T-cell (primary cell): ENCODE measurements at places on chromosomes 13 and 19.

- DNase-seq: no peak
Measured at GRCh38 chr19:23855676-23856075, 59.0 kb upstream of the ZNF726 start.

DNA sequence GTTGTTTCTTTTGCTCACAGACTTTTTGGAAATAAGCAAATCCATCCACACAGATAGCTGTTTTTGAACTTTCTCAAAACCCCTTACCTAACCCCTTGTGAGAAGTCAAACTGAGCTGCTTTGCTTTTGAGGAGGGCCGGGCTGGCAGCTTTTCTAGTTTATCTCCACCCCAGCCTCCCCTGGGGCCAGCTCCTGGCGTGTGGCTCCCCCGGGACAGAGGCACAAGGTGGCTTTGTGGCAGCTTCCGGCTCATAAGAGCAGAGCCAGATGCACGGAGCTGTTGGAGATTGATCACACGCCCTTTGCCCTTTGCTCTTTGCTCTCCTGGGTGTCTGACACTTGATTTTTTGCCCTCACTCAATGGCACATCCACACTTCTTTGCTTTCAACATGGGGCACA, 24.9 kb upstream of the RNF113B start:
- DNase-seq: no peak

GRCh38 chr13:57636816-57637215, 5.3 kb downstream of the PCDH17 start:
- DNase-seq: no peak

DNA sequence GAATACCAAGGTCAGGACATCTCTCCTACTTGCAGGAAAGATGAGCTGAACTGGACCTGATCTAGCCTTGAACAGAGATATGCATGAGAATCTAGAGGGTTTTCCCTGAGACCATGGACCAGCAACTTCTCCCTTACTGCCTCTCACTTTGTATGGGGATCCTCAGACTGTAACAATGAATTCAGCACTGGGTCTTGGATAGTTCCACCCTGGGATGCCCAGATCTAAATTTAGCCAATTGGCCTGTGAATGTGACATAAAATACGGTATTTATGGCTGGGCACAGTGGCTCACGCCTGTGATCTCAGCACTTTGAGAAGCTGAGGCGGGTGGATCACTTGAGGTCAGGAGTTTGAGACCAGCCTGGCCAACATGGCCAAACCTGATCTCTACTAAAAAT, 15.3 kb upstream of the LILRA2 start:
- DNase-seq: no peak

DNA sequence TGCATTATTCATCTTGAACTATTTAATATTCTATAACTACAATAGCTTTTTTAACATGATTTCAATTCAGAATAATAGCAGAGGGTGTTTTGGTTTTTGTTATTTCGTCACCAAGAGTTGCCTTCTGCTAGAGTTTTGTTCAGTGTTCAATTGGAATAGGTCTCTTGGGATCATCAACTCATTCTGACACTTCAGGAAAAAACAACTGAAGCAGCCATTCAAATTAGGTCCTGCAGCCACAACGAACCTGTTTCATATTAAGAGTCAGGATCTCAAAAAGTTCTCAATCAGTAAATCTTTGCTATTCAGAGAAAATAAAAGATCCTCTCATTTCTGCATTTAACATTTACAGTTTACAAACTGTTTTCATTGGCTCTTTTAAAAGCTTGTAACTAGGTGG, 2.4 kb upstream of the CHAMP1 start:
- DNase-seq: no peak

DNA sequence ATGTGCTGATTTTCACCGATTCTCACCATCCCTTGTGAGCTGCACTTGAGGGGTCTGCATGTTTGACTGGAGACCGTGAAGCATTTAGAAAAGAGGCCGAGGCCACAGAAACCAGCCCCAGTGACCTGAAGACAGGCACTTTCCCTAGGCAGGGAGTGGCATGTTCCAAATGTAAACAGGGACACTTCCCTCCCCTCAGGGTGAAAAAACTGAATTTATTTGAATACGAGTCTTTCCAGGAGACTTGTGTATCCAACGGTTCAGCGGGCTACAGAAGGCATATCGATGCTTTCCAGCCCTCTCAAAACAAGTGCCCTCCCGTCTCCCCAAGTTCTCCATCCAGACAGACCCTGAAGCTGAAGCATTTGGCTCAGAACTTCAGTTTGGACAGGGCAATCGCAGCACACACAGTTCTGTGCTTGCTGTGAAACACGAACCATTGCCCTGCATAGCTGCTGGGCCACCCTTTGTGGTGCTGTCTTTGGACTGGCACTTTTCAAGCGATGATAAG, 106.1 kb downstream of the ZIC5 start:
- no peak for DNase-seq

GRCh38 chr13:105442949-105443699, 1092.3 kb downstream of the EFNB2 start:
- DNase-seq: no peak

- DNase-seq: no peak
Measured at GRCh38 chr13:30222254-30222653, 85.1 kb downstream of the KATNAL1 start.

- DNase-seq: no peak
Measured at GRCh38 chr19:35596366-35596999, 10.5 kb downstream of the PMIS2 start.

GRCh38 chr13:99256283-99256682, 1.9 kb downstream of the GPR18 start:
- DNase-seq: no peak

- DNase-seq: no peak
Measured at GRCh38 chr19:58586133-58586765, 13.1 kb upstream of the MZF1 start.

DNA sequence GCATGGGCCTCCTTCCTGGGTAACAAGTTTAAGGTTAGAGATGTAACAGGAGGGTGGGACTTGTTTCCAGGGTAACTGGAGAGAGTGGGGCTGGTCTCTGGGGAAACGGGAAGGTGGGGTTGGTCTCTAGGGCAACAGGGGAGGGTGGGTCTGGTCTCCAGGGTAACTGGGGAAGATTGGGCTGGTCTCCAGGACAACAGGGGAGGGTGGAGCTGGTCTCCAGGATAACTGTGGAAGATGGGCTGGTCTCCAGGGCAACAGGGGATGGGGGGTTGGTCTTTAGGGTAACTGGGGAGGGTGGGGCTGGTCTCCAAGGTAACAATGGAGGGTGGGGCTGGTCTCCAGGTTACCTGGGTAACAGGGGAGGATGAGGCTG, 36.5 kb downstream of the SPTBN4 start:
- no peak for DNase-seq
